ENCODE measurements at places on chromosomes 12 and 14.

DNA sequence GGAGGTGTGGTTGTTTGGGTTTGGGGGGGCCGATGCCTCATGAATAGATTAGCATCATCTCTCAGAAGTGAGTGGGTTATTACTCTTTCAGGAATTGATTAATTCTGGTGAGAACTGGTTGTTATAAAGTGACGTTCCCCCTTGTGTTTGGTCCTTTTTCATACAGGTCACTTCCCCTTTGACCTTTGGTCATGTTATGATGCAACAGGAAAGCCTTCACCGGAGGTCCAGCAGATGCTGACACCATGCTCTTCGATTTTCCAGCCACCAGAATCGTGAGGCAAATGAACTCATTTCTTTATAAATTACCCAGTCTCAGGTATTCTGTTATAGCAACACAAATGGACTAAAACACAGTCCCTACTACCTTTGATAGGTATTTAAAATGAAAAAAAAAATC lies 439.4 kb downstream of the NELL2 start:
- DNase-seq = no peak

- DNase-seq = no peak
These were observed 188.0 kb downstream of the MON2 start for GRCh38 chr12:62654326-62655241.

DNA sequence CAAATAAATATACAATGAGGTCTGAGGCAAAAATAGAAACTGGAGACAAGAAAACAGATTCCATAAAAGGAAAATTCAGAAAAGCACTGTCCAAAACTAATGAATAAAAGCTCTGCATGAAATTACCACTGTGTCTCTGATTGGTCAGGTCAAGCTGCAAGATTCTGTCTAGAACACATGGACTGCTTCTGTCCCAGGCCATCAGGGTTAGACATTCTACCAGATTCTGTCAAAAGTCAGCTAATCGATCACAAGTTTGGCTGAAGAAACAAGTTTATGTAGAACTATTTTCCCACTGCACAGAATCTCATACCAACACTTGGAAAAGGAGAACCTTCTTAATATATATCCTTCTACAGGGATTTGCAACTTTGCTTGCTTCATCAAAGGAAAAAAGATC lies 223.0 kb downstream of the ITPR2 start:
- DNase-seq = no peak

DNA sequence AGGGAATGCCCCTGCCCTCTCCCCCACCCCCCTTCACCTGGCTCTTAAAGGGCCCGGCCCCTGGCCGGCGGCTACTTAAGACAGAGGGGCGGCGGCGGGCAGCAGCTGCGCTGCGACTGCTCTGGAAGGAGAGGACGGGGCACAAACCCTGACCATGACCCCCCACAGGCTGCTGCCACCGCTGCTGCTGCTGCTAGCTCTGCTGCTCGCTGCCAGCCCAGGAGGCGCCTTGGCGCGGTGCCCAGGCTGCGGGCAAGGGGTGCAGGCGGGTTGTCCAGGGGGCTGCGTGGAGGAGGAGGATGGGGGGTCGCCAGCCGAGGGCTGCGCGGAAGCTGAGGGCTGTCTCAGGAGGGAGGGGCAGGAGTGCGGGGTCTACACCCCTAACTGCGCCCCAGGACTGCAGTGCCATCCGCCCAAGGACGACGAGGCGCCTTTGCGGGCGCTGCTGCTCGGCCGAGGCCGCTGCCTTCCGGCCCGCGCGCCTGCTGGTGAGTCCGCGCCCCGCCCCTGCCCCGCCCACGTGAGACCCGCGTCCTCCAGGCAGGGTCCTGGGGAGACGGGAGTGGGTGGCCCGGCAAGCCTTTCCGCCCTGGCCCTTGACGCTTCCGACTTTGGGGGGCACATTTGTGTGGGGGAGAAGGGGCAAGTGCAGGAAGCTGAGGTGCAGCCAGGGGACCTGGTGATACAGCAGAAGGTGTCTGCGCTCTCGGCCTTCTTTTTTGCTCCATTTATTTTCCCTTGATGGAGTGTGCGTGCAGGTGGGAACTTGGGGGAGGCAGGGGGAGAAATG lies at the start of gene IGFBP6:
IGFBP6 (plus strand) TSS at position 104 of the 790 bp plus-strand sequence; CDS start at position 155, 51 bp downstream.
- DNase-seq = peak; percentile 62

DNA sequence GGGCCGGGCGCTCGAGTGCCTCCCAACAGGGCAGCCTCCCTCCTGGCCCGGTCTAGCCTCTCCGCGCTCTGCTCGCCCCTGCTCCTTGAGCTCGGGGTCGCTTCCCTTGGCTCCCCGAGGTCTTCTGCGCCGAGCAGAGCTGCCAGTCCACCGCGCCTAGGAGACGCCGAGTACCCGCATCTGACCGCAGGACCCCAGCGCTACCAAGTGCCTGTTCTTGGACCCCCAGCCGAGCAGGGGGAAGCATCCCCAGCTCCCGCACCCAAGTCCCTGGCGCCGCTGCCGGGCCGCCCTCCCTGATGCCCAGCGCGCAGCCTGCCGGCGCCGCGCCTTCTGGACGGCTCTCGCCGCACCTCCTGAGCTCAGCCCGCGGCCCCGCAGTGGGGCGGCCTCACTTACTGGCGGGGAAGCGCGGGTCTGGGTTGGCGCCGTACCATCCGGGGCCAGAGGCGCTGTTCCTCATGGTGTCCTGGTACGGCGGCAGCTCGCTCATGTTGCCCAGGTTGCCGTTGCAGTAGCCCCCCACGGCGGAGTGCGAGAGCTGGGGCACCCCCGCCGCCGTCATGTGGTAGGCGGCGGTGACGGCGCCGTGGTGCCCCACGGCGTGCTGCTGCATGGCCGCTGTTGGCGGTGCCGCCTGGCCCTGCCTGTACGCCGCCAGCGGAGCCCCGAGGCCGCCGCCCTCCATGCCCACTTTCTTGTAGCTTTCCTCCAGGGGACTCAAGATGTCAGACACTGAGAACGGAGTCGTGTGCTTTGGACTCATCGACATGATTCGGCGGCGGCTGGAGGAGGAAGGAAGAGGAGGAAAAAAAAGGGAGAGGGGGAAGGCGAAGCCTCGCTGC lies 1.2 kb downstream of the NKX2-1 start:
- DNase-seq = no peak

DNA sequence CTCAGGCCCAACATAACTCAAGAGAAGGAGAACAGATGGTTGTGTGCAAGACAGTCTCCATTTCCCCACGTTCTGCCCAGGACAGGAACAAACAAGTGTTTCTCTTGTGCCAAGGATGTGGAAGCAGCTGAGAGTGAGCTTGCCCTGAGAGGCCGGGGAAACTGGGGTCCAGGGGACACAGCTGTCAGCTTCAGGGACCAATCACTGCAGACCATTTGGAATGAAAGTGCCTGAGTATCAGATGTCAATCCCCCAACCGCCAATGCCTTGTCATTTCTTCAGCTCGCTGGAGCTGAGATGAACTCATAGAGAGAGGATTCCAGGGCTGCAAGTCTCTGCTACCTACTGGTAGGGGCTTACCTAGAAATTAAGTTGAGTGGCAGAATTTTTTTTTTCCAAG lies 71.9 kb upstream of the METAP2 start:
- no peak for DNase-seq

GRCh38 chr14:51636109-51636508 lies 15.6 kb upstream of the FRMD6 start:
- no peak for DNase-seq

DNA sequence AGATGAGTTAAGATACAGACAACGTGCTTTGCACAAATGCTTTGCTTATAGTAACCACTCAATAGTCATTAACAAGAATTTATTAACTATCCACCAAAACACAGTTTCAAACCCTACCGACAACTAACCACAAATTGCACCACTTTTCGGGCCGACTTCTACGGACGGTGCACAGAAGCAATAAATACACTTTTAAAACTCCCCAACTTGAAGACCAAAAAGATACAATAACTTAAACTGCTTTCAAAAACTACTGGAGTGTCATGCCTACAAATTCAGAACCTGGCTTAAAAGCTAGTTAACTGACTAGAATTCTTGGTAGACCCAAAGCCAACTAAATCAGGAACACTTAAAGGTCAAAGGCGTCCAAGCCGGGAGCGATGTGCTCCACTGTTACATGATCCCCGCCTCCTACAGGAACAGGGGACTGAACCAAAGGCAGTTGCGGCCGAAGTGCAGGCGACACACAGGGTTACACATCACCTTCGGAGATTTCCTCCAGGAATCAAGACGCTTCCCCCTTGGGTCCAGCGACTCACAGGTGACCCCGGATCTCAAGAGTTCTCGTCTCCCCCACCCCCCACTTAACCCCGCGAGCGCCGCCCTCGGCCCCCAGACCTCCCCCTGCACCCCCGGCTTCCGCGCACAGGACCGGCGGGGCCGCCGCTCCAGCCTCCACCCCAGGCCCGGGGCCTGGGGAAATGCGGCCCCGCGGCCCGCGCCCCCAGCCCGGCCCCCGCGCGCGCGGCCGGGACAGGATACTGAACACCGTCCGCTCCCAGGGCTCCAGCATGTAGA lies 507 bp downstream of the SPTSSA start:
- peak; percentile 75 for DNase-seq

GRCh38 chr14:92591346-92591745 lies 77.8 kb downstream of the RIN3 start:
- DNase-seq = no peak

GRCh38 chr14:34688470-34689206 lies 25.8 kb downstream of the CFL2 start:
- no peak for DNase-seq

GRCh38 chr14:75042035-75042434 lies 9.2 kb downstream of the MLH3 start:
- DNase-seq = peak; percentile 28

DNA sequence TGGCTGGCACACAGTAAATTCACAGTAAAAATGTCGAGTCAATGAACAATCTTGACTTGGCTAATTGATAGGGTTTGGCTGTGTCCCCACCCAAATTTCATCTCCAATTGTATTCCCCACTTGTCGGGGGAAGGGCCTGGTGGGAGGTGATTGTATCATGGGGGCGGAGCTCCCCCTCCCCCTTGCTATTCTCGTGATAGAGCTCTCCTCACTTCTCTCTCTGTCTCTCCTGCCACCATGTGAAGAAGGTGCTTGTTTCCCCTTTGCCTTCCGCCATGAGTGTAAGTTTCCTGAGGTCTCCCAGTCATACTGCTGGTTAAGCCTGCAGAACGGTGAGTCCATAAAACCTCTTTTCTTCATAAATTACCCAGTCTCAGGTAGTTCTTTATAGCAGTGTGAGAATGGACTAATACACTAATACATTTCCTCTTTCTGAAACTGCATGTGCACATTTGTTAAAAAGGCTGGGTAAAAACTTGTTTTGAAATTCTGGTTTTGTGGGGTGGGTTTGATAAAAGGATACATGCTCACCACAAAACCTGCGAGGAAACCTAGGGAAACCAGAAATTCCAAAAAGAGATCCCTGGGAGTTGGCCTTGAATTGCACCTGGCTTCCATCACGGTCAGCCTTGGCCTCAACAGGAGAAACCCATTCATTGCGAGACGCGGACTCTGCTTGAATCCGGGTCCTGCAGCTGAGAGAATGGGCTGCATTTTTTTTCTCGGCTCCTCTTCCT lies 16.2 kb upstream of the MYL2 start:
- no peak for DNase-seq

GRCh38 chr12:87427770-87428169 lies 601.4 kb downstream of the C12orf50 start:
- no peak for DNase-seq

DNA sequence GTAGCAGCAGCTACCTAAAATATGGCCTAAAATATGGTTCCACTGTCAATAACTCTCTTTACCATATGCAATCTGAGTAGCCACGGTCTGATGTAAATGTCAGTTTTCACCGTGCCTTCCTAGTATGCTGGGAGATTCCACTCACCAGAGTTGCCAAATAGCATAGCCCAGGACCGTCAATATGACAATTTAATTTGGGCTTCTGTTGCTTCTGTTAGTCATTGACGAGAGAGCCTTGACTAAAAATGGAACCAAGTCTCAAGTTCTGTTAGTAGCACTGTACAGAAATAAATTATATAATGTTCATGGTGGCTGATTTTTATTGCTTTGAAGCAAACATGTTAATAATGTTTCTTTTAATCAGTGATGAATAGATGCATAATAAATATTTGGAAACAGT lies 348.4 kb downstream of the BCAT1 start:
- DNase-seq = no peak

GRCh38 chr12:125742413-125742812 lies 677.2 kb downstream of the AACS start:
- DNase-seq = peak; percentile 5

DNA sequence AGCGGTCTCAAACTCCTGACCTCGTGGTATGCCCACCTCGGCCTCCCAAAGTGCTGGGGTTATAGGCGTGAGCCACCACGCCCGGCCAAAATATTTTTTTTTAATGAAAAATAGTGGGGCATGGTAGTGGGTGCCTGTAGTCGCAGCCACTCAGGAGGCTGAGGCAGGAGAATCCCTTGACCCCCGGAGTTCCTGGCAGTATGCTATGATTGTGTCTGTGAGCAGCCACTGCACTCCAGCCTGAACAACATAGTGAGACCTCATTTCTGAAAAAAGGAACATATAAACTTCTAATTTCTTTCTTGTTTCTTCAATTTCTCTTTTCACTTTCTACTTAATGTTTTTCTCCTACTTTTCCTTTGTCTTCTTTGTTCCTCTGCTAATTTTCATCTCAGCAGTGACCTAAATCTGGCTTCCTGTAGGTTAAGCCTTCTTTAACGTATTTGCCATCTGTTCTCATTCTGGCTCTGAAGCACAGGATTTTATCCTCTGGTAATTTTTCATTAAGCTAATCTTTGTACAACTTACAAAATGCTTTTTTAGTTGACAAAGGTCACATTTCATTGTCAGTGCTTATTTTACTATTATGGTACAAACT lies 4.5 kb upstream of the RPGRIP1 start:
- no peak for DNase-seq

DNA sequence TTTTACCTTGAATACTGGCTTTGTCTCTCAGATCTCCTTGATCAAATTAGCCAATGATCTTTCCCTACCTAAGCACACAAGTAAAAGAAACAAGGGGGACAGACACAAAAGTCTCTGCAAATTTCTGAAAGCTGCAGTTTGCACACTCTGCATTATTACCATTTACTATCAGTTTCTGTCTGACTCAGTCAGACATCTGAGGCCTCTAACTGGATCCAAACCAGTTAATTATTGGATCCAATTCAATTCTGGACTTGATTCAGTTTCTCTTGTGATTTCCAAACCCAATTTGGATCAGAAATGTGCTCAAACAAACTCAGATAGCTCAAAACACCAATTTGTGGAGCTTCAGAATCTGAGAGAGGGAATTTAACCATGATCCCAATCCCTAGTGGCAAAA lies 16.6 kb downstream of the SSTR1 start:
- DNase-seq = no peak

- peak; percentile 76 for DNase-seq
These were observed at the start of gene SMAGP for GRCh38 chr12:51270067-51270950. Gene SMAGP, minus strand, starts transcription at chr12:51270415. Its CDS starts 1,137 bp downstream, at chr12:51269278.

DNA sequence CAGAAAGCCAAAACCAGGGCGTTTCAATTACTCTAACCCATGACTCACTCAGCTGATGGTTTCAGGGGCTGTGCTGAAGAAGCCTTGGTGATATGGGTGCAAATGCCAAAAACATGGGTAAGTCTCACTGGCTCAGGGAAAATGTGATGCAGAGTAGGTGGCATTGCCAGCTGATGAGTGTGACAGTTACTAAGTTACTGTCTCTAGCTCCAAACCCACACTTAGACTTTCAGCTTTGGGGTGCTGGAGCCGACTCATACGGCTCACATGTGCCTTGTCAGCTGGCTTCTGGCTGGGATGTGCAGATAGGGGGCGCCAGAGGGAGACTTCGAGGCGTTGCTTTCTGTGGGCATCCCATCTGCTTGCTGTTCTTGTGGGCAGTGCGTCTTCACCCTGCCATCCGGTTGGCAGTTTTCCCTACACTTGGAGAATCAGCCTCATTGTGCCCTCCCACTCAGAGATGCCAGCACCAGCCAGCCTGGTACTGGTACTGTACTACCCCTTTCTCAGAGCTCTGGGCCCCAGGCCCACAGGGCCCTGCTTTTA lies 11.1 kb upstream of the KRT7 start:
- DNase-seq = no peak
